ENCODE measurements at places on chromosomes 13 and 19.

- DNase-seq, result no peak
Measured at GRCh38 chr13:66313413-66313812, 916.7 kb downstream of the PCDH9 start.

DNA sequence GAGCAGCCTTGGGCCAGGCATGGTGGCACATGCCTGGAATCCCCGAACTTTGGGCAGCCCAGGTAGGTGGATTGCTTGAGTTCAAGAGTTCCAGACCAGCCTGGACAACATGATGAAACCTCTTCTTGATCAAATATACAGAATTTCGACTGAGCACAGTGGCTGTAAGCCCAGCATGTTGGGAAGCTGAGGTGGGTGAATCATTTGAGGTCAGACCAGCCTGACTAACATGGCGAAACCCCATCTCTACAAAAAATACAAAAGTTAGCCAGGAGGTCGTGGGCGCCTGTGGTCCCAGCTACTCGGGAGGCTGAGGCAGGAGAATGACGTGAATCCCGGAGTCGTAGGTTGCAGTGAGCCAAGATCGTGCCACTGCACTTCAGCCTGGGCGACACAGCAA, 8.0 kb upstream of the NLRP7 start:
- DNase-seq, result peak; percentile 58

DNA sequence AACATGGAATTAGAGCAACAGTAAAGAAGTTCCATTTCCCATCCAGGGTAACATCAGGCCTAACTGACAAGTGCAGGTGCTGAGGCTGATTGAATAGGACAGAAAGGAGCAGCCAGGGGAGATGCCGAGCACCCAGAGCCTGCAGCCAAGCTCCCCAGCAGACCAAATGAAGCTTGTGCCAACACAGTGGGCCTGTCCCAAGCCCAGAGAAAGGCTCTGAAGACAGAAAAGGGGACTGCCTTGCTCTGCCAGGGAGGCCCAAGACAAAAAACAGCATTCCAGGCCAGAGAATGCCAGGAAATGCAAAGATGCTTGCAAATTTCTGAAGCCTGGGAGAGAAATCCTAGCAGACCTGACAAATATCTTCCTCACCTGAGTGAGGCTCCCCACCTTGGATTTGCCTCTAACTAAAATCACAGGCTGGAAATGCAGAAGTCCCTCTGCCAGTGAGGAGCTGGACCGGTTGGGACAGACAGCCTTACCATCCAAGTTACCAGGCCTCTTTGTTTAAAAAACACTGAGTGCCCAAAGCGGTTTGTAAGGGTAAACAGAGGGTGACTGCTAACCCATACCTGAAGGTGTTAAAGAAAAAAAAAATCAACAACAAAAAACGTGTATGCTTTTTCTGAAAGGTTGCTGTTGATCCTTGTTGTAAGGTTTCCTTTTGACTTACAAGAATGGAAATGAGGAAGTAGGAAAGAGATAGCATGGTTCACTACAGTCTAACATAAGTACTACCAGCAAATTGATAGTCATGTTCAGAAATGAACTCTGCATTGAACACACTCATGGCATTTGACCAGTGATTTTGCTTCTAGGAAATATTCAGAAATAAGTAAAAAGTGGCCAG, 11.8 kb upstream of the HMGB1 start:
- peak; percentile 43 for DNase-seq

DNA sequence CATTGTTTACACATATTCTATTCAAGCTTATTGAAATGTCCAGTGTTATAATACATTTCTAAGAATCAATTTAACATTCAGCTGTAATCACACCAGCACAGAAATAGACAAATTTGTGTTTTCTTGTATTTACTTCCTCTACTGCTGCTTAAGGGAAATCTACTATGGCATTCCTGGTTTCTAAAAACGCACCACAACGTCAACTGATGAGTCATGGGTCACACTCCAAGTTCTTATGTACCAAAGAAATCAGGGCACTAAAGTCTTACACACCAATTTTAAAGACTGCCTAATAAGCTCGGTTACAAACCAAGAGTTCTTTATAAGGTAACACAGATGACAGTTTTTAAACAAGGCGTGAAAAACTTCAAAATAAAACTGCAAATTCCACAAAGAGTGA, 13.2 kb downstream of the LNX2 start:
- DNase-seq, result peak; percentile 66

DNA sequence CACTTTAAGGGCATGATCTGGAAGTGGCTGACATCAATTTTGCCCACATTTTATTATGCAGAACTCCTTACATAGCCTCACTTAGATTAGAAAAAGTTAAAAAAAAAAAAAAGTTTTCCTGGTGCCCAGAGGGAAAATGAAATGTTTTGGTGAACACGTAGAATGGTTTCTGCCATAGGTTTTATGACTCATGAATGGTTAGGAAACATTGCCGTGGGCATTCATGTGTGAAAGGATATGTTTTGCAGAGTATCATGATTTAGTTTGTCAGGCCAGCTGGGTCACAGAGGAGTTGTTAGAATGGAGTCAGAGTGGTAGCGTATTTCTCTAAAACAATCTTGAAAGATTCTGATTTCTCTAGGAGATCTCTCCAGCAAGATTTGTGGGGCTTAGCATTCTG, 133.8 kb downstream of the MRPL57 start:
- DNase-seq, result no peak

DNA sequence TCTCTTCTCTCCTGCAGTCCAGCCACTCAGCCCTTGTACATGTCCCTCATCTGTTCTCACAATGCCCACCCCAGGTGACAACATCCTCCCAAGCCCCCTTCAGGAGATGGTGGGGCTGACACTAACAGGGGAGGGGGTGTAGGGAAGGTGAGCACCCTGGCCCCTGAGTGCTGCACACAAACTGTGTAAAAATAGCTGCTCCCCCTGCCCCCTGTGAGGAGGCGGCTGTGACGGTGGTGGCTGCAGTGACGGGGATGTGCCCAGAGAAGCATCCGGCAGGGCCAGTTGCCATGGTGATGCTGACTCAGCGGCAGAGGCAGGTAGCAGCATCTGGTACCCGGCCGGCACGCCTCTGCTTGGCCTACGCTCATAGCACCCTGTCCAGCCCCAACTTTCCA, 13.0 kb upstream of the JUND start:
- no peak for DNase-seq

DNA sequence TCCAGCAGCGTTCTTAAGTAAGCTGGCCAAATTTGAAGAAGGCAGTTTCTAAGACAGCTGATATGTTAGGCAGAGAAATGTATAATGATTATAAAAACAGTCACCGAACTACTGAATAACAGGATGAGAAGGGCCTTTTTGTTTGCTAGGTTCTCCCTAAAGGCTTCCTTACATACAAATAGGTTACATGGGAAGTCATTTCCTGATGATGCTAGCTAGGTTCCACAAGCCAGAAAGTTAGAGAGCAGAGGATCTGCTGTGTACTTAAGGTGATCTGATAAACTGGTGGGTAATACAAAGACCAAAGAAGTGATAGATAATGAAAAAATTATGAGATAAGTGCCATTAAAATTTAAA, 139.7 kb downstream of the VWA8 start:
- DNase-seq, result no peak

GRCh38 chr13:93794197-93794885, 567.7 kb downstream of the GPC6 start:
- no peak for DNase-seq

DNA sequence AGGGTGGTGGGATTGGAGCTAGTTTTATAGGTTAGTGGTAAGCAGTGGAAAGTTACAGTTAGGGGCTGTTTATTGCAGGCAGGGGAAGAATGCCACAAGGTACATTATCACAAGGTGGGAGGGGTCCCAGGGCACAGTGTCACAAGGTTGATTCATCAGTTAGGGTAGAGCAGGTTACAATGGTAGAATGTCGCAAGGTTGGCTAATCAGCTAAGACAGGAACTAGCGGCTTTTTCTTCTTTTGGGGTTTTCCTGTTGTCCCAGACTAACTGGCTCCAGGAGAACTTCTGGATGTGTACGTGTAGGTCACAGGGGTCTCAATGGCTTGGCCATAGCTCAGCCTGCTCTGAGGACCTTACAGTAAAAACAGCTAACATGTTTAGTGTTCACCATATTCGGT, 1221.1 kb downstream of the SLITRK1 start:
- DNase-seq, result no peak

- DNase-seq, result no peak
Measured at GRCh38 chr13:23183292-23183691, 2.5 kb downstream of the SGCG start.

GRCh38 chr13:86569974-86570373, 770.8 kb upstream of the SLITRK6 start:
- DNase-seq, result no peak

GRCh38 chr13:66482836-66483235, 747.3 kb downstream of the PCDH9 start:
- DNase-seq, result no peak

DNA sequence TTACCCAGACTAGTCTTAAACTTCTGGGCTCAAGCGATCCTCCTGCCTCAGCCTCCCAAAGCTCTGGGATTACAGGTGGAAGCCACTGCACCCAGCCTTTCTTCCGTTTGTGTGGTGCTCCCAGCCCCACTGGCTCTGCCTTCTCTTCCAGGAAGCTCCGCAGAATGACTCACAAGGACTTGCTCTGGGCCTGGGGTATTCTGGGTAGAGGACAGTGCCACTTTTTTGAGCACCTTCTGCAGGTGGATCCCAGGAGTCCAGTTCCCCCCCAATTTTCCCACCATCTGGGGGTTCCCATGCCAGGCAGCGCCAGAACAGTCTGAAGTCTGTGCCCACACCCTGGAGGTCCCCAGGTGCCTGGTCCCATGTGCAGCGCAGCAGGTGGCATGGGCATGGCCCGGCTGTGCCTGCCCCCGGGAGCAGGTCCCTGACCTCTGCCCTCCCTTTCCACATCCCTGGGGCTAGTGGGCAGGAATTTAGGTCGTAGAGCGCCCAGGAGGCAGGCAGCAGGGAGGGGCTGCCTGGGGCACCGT, 1.6 kb downstream of the REEP6 start:
- DNase-seq, result no peak

GRCh38 chr19:54959840-54960239, 6.3 kb upstream of the NLRP2 start:
- peak; percentile 16 for DNase-seq

GRCh38 chr19:39474139-39474620, 6.5 kb upstream of the TIMM50 start:
- peak; percentile 22 for DNase-seq

GRCh38 chr19:993831-994393, 6.3 kb upstream of the GRIN3B start:
- no peak for DNase-seq

GRCh38 chr13:98451676-98452470, 125.0 kb downstream of the STK24 start:
- DNase-seq, result no peak

DNA sequence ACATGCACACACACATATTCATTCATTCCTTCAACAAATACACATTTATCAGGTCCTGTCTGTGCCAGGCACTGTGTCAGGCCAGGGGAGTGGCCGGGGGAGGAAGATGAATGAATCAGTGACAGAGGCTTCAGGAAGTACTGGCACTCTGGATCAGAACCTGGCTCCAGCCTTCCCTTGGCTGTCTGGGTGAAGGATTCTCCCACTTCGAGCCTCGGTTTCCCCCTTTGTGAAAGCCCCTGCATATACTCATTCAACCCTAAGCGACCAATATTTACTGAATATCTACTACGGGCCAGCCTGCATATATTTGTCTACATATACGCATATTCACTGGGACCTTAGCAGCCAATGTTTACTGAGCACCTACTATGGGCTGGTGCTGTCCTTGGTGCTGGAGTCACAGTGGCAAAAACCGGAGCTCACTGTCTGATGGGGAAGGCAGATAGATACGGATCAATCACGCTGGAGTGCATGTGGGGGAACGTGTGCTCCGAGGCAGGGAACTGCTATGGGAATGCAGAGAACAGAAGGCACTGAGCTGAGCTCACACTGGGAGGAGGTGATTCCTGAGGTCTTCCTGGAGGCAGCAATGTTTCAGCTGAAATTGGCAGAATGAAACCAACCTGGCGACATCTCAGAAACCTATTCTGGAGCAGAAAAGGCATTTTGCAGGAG, 636 bp upstream of the ZNF579 start:
- DNase-seq, result no peak

DNA sequence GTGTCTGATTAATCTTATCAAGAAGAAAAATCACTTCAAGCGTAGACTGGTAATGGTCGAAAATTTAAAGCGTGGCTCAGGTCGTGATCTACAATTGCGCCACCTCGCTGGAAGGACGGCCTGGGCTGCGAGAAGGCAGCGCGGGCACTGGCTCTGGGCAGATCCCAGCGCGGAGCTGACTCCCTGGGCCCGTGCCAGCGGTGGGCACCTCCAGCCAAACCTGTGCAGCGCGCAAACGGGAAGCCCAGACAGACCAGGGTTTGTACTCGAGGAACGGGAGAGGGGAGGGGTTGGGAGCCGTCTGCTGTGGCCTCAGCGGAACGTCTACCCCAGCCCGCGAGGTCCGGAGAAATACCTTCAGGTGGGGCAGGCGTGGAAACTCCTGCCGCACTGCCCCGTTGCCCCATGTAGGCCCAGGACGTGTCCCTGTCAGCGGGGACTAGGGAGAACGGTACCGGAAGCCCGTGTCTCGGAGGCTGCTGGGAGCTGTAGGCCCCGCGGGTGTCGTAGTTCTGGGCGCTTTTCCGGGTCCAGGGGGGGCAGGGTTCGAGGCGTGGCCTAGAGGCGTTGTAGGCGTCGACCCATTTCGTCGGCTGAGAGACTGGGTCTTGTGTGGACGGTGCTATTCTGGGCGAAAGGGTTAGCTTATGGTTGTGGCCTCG, 21.1 kb downstream of the ZNF274 start:
- DNase-seq, result no peak

DNA sequence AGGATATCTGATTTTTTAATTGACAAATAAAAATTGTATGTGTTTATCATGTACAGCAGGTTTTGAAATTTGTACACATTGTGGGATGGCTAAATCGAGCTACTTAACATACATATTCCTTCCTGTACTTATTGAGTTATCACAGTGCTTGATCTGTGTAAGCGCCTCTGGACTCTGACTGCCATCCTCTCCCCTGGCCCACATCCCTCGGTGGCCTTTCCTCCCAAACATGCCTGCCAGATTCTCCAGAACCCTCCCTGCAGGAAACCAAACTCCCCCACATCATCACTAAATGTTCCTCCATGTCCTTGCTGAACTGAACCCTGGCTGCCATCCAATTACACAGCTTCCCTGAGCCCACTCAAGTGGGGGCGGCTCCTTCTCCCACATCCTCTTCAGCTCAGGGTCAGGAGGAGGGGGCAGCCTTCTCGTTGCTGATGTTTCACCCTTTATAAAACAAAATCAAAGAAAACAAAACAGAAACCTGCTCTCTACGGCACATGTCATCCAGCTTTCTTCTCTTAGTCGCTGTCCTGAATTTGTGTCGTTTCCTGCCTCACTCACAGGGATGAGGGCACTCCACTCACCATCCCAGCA, 97.1 kb upstream of the SPATA13 start:
- peak; percentile 20 for DNase-seq

- no peak for DNase-seq
Measured at GRCh38 chr13:99405966-99406365, 95.3 kb upstream of the TM9SF2 start.
